Stimulated activated CD4-positive, alpha-beta T cell treated with anti-CD3 and anti-CD28 coated beads, TNF-alpha, amount 100 ng/mL, for 1 hour (primary cell): ENCODE measurements at places on chromosomes 4 and X.
A peak's percentile ranks its signal among the peaks of the same experiment; 100 is the strongest.

DNA sequence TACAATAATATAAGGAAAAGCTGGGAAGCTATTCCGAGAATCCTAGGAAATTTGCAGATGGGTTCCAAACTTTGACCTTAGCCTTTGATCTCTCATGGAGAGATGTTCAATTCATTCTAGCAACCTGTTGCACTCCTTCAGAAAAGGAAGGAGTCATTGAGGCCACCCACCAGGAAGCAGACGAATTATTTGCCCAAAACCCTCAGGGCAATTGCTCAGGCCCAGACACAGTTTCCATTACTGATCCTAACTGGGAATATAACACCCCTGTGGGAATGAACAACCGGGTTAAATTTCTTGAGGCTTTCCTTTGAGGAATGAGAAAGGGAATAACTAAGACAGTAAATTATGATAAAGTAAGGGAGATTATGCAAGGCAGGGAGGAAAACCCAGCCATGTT, 13.5 kb upstream of the ZNF280C start:
- no peak for DNase-seq

DNA sequence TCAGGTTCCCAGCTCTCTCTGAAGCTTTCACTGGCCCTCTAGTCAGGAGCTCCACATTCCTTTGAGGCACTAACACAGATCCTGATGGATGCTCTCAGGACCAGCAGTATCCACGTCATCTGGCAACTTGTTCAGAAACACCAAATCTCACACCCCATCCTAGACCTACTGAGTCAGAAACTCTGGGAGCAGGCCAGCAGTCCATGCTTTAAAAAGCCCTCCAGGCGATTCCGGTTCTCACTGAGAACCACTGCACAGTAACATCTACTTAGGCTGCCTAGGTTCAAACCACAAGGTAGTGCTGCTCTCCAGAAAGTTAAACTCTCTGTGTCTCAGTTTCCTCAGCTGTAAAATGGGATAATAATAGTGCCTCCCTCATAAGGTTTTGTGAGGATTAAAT, 55.3 kb downstream of the CCDC158 start:
- no peak for DNase-seq

GRCh38 chr4:16663732-16664131, 234.7 kb downstream of the LDB2 start:
- no peak for DNase-seq

DNA sequence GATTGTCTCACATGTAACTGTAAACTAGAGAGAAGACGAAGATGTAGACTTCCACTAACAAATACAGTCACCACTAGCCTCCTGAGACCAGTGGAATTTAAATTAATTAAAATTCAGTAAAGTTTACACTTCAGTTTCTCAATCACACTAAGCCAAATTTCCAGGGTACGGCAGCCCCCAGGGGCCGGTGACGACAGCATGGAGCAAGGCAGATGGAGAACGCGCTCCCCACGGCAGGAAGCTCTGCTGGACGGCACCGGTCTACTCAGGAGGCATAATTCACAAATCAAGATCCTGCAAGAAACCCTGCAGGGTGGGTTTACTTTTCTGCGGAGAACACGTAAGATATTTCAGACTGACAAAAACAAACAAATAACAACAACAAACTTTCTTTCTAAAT, 80.7 kb downstream of the FAT1 start:
- DNase-seq = no peak

GRCh38 chr4:99879458-99879857, 14.8 kb downstream of the LAMTOR3 start:
- DNase-seq = no peak

DNA sequence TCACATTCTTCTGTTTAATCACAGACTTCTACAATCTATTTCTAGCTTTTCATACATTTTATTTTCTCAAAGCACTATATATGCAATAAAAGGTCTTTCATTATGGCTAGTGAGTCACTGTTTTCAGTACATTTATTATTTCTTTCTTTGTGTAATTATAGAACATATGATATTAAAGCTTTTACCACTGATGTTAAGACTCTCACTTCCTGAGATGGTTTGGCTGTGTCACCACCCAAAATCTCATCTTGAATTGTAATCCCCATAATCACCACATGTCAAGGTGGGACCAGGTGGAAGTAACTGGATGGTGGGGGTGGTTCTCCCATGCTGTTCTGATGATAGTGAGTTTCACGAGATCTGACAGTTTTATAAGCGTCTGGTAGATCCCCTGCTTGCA, 41.9 kb downstream of the UBA6 start:
- no peak for DNase-seq

GRCh38 chrX:153061732-153062131, 5.5 kb downstream of the PNMA3 start:
- DNase-seq = no peak

DNA sequence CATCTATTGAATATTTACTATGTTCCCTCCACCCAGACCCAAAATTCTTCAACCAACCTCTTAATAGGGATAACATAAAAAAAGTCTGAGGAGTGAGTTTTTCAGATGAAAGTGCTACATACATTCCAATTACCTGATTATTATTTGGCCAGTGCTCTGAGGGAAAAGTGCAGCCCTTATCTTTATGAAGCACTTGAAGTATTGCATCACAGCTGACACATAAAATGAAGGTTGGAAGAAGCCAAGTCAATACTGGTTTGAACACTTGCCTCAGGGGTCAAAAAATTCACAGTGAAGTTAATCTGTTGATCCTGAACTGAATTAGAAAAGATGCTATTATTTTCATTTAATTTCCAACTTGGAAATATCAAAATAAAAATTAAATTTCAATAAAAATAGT, 498.9 kb downstream of the INPP4B start:
- DNase-seq = no peak

GRCh38 chr4:169131556-169132208, 121.6 kb upstream of the CBR4 start:
- no peak for DNase-seq

DNA sequence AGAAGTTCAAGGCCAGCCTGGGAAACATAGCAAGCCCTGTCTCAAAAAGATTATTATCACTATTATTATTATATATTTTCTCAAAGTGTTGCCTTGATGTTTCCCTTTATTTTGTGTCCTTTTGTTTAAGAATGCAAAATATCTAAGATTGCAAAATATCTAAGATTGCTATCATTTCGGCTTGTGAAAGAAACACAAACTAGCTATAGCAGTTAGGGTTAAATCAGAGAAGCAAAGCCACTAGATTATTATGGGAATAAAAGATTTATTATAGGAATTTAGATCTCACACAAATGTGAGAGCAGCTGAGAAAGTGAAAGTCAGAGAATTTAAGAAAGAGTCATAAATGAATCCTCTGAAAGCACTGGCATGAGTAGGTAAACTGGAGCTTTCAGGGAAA, 18.0 kb upstream of the TMEM184C start:
- DNase-seq = no peak

DNA sequence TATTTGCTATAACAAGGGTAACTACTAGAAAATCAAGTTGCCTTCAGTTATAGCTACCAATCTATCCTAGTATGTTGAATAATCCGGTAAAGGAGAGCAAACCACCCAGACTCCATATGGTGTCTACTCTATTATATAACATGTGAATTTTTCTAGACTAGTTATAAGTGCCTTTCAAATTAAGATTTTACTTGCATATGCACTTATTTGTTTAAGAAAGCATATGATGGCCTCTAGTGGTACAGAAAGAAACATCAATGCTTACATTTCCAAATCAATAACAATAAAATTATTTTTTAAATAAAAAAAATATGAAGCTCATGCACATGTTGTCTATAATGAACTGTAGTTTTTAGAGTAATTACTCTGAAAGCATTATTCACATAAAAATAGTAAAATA, 1516.4 kb upstream of the PABPC4L start:
- no peak for DNase-seq

GRCh38 chrX:133544115-133544514, 128.8 kb upstream of the GPC4 start:
- DNase-seq = no peak

GRCh38 chr4:140099983-140100382, 54.0 kb downstream of the MAML3 start:
- no peak for DNase-seq

DNA sequence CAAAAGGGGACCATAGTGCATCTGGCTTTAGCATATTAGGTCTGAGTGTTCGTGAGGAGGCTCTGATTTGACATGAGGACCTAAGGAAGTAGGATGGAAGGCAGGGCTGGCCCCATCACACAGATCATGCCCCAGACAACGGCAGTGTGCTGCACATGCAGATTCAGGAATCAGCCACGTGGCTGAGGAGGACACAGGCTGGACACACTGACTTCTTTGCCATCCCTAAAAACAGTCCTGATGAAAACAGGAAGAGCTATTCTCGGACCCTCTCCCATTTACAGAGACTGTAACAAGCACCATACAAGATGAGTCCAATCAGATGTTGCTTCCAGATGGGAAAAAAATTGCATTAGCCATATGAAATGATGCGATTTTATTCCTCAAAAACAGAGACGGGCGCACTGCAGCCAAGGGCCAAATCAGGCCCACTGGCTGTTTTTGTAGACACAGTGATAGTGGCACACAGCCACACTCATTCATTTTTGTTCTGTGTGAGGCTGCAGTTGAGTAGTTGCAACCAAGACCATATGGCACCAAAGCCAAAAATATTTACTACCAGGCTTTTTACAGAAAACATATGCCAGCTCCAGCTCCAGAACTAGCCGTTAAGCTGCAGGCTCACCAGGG, 41.0 kb downstream of the ACSL1 start:
- no peak for DNase-seq

DNA sequence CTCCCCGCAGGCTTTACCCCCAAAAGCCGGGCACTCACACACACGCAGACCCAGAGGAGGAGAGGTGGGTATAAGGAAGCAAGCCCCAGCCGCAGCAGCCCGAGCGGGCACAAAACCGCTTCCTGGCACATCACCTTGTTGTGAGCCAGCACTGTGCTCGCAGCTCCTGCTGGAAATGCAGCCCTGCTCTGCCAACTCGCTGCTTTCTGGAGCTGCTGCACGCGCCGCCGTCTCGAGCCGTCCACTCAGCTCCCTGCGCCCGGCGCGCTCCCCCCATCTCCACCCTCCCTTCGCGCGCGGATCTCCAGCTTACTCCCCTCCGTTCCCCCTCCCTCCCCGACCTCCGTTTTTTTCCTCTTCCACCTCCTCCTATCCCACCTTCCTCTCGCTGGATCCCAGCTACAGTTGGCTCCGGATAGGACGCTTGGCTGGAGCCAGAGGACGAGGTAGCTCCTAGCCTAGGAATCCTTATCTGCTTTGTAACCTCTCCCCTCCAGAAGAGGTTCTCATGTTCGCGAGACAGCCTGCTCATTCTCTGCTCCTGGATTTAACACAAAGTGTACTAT, at the start of gene SPOCK3:
TSS of gene SPOCK3 (minus strand) at position 179 of the 566 bp plus-strand sequence.
- DNase-seq = no peak

- DNase-seq = peak; percentile 32
Measured at GRCh38 chr4:1720163-1720983, 750 bp downstream of the TMEM129 start.

- DNase-seq = no peak
Measured at GRCh38 chr4:38663090-38663800, 754 bp upstream of the KLF3 start.

DNA sequence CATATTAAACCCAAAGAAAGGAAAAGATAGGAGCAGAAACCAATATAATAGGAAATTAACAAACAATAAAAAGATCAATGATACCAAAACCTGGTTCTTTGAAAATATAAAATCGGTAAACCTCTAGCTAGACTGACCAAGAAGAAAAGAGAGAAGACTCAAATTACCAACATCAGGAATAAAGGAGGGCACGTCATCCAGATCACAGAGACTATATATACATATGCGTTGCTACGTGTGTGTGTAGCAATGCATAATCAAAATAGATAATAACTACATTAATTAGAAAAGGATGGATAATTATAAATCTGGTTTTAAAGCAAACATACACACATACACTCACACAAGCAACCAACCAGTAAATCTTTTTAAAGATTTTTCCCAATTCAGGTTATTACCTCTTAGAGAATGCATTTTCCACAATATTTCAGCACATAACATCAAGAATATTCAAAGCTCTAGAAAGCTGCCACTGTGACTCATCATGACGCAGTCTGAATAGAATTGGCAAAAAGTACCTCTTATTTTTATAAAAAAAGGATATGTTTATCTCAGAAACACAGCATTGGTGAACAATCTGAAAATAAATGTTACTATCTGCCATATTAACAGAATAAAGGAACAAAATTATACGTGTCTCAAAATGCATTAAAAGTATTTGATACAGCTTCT, 41.4 kb upstream of the USP9X start:
- no peak for DNase-seq

GRCh38 chr4:86972997-86973396, 38.2 kb downstream of the AFF1 start:
- no peak for DNase-seq

- DNase-seq = no peak
Measured at GRCh38 chrX:120377715-120378114, 15.8 kb downstream of the ATP1B4 start.

GRCh38 chr4:38373375-38373774, 290.6 kb upstream of the KLF3 start:
- DNase-seq = no peak

DNA sequence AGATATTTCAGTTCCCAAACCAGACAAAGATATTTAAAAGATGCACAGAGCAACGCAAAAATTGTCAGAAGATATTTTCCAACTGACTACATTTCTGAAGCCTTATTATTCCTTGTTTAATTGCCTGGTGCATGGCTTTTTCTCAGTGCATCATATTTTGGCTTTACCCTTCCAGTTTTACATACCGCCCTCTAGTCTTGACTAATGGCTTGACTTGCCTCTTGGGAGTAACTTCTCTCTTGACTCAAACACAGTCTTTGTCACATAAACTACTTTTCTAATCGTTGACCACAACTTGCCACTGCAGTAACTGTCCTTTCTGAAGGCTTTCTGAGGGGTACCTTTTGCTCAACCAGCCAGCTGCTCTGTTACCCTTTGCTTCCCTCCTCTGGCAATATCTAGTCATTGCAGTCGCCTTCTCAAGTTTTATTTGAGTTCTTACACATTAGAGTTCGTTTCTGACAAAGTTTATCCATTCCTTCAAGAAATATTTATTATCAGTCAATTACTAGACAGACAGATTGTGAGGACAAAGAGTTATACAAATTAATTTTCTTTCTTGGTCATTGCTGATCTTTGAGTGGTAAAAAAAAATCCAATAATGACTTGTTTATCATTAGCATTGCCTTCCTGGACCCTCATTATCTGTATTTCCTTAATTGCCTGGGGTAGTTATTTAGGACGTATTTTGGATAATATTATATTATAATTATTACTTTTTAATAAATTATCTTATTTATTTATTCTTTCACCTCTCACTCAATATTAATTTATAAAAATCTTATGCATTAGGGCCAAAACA, 506.9 kb upstream of the PCDH10 start:
- DNase-seq = no peak

- no peak for DNase-seq
Measured at GRCh38 chr4:13963601-13964000, 336.1 kb upstream of the BOD1L1 start.

GRCh38 chr4:4869731-4870571, 10.5 kb downstream of the MSX1 start:
- DNase-seq = no peak

GRCh38 chr4:121253961-121254360, 89.8 kb upstream of the TNIP3 start:
- no peak for DNase-seq
